ENCODE measurements at places on chromosomes 7 and 10. TPM values are rescaled to one million over a fixed set of nuclear protein-coding genes. Genes with fewer than 3 reads are reported as not detected.

ZNF853 gene
- 7.0 TPM for total RNA-seq

CLRN3 gene
- not detected for total RNA-seq

LRMDA gene
- 2.7 TPM for total RNA-seq

CAV1 gene
- total RNA-seq = 65.3 TPM

LIPN gene
- total RNA-seq = not detected

GRCh38 chr10:15200626-15201025 is 32.1 kb upstream of the NMT2 start:
- H3K4me1 ChIP-seq = no peaks in the 10 kb centered on the region
- DNase-seq = no peak
- no peaks in the 10 kb centered on the region for H3K27me3 ChIP-seq

DNA sequence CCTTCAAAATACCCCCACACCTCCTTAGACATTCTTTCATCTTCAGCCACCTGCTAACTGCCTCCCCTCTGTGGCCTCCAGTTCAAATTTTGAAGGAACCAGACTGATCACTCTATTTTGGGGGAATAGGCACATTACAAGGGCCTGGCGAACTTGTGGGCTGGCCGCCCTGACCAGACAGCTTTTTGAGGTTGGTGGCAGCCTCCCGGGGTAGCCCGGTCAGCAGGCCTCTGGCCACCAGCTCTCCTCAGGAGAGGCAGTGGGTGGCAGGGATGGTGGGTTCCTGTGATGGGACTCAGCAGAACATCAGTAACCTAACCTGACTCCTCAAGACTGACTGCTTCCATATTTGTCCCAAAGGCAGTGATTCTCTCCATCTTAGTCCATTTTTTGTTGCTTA is 17.4 kb upstream of the EEPD1 start:
- DNase-seq = no peak
- H3K4me1 ChIP-seq = peaks cover 16% of the 10 kb centered on the region

DNA sequence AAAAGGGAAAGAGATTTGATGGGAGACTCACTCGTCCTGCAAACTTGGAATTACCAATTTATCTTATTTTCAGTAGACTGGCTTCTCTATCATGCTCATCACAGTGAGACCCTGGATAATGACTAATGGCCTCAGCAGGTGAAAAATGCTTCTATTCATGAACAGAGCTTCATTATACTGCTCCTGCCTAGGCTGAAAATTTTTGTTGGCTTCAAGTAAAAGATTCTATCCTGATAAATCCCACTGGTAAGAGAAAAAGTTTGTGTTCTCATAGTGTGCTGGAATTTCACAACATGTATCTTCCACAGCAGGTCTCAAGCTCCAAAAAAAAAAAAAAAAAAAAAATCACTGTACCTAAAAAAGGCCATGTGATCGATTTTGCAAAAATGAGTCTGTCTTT is 329.3 kb upstream of the FZD8 start:
- H3K27me3 ChIP-seq = no peaks in the 10 kb centered on the region
- no peaks in the 10 kb centered on the region for H3K36me3 ChIP-seq
- H3K4me1 ChIP-seq = no peaks in the 10 kb centered on the region
- no peak for DNase-seq

DNA sequence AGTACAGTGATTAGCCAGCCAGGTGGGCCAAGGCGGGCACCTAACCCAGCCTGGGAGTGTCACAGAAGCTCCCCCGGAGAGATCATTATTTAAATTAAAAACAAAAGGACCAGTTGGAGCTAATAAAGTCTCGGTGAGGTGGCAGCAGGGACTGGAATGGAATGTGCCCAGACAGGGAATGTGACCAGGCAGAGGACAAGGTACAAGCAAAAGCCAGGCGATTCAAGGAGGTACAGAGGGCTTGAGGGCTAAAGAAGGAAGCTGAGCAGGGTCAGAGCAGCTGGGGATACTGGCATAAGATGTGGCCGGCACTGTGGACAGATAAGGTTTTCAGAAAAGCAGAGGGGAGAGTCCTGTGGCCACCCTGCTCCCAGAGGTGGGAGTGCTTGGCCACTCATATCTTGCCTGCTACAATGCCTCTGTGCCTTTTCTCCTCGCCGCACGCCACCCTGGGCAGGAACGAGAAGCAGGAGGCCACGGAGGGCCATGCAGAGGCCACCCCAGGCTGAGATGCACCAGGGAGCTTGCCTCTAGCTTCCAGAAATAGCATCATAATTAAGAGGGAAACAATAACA is 13.2 kb downstream of the TMEM273 start:
- no peaks in the 10 kb centered on the region for H3K4me1 ChIP-seq
- no peaks in the 10 kb centered on the region for H3K36me3 ChIP-seq
- no peak overlapping the region for H3K4me3 ChIP-seq
- no peak overlapping the region for H3K27ac ChIP-seq

DNA sequence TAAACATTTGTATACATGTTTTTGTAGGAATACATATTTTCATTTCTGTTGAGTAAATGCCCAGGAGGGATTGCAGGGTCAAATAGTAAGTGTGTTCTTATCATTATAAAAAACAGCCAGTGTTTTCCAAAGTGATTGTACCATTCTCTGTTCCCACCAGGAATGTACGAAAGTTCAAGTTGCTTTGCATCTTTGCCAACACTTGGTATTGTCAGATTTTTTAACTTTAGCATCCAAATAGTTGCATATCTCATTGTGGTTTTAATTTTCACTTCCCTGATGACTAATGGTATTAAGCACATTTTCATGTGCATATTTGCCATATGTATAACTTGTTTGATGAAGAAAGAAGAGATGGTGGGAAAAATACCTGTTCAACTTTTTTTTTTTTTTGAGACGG is 213.9 kb downstream of the ZNF365 start:
- H3K27ac ChIP-seq = no peak overlapping the region
- no peak overlapping the region for H3K4me3 ChIP-seq
- H3K27me3 ChIP-seq = no peaks in the 10 kb centered on the region
- no peak for DNase-seq

- DNase-seq = peak; percentile 81
- no peaks in the 10 kb centered on the region for H3K4me1 ChIP-seq
- H3K4me3 ChIP-seq = peak overlapping the region; percentile 26
- H3K27me3 ChIP-seq = no peaks in the 10 kb centered on the region
Observed at GRCh38 chr10:47165711-47166404, 134.1 kb upstream of the GDF10 start.

- peaks cover 6% of the 10 kb centered on the region for H3K4me1 ChIP-seq
- DNase-seq = no peak
- peaks cover 23% of the 10 kb centered on the region for H3K27me3 ChIP-seq
- no peaks in the 10 kb centered on the region for H3K36me3 ChIP-seq
Observed at GRCh38 chr10:80139265-80139664, 6.7 kb downstream of the PLAC9 start.

GSTO2 gene
- total RNA-seq = 1.4 TPM

- no peaks in the 10 kb centered on the region for H3K27me3 ChIP-seq
- no peak overlapping the region for H3K4me3 ChIP-seq
- H3K4me1 ChIP-seq = no peaks in the 10 kb centered on the region
Observed at GRCh38 chr7:108078211-108078673, 51.9 kb downstream of the LAMB4 start.

DNA sequence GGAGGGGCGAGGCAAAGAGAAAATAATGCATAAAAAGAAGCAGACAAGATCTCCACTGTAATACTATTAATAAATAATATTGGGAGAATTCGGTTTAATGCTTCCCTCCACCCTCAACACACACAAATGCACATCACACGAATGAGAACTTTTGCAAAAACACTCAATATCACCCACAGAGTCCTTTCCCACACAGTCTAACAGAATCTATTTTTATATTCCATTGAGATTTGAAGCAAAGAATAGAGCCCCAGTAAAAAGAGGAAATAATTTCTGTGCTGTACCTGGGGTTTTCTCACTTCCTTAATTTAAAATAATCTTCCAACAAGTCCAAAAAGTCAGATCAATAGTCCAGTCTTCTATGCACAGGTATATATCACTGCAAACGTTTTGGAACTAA is 17.0 kb downstream of the PIK3AP1 start:
- H3K27ac ChIP-seq = no peak overlapping the region
- H3K36me3 ChIP-seq = no peaks in the 10 kb centered on the region
- no peaks in the 10 kb centered on the region for H3K4me1 ChIP-seq
- H3K4me3 ChIP-seq = no peak overlapping the region
- DNase-seq = no peak
- no peaks in the 10 kb centered on the region for H3K27me3 ChIP-seq

C10orf67 gene
- total RNA-seq = 0.67 TPM

PIK3CG gene
- 1.1 TPM for total RNA-seq

DNA sequence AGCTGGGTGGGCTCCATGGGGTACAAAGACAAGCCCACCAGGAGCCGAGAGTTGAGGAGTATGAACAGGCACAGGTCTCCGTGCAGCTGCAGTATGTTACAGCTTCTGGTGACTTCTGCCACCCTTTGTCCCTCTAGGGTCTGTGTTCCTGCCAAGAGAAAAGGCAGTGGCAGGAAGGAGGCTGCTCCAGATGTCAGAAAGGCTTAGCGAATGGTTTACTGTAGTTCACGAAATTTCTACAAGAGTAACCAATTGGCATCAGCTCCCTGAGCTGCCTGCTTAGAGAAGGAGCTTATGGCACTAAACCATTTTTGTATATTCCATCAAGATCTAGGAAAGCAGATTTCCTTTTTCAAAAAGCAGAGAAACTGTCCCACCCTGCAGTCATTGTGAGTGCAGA is 48.2 kb upstream of the TMEM72 start:
- H3K27ac ChIP-seq = no peak overlapping the region
- H3K4me3 ChIP-seq = no peak overlapping the region
- no peaks in the 10 kb centered on the region for H3K4me1 ChIP-seq

DNA sequence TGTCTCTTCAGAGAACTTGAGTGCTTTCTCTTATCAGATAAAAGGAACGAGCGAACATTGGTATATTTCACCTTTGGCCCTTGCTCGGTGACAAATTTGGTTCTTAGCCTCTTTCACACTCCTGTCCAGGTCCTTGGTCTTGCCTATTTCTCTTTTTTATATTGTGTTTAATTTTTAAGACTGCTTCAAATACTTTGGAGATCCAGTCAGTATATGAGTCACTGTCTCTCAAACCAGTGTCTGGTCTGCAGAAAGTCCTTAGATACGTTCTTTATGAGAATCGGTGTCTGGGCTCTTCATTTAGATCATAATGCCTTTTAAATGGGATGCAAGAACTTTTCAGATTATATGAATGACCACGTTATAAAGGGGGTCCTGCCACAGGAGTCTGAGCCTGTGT is 55.0 kb downstream of the PIK3AP1 start:
- no peaks in the 10 kb centered on the region for H3K4me1 ChIP-seq
- no peaks in the 10 kb centered on the region for H3K27me3 ChIP-seq
- H3K27ac ChIP-seq = no peak overlapping the region
- no peaks in the 10 kb centered on the region for H3K36me3 ChIP-seq
- H3K4me3 ChIP-seq = no peak overlapping the region

DNA sequence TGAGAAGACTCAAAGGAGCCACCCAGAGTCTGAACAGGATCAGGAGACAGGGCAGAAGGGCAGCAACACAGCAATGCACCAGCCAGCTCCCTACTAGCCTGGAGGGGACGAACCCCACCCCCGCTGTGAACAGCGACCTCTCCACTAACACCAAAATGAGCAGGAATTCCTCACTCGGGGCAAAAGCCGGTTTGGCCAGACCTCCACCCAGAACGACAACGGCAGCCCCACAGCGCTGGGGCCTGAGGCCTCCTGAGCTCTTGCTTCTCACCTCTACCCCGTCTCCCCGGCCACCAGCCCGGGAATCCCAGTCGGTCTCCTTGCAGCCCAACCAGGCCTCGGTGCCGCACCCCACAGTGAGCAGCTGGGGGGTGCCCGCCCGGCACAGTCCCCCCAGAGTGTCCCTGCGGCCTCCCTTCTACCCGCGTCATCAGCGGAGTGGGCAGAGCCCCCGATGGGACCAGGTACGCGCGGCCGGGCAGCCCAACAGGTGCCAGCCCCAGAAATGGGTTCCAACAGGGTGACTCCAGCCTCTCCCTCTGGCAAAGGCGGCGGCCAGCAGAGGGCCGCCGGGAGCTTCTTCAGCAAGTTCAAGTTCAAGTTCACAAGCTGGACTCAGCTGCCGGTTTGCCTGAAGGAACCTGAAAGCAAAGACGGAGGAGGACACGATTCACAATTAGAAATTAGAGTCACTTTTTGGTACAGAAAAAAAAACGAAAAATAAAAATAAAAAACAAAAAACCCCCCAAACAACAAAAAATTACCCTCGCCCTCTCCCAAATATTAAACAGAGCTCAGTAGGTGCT is 129.0 kb downstream of the MARCHF5 start:
- peaks cover 3% of the 10 kb centered on the region for H3K4me1 ChIP-seq
- no peak overlapping the region for H3K27ac ChIP-seq
- peak overlapping the region; percentile 57 for H3K4me3 ChIP-seq
- no peaks in the 10 kb centered on the region for H3K27me3 ChIP-seq
- DNase-seq = peak; percentile 41

C7orf25 gene
- 1.3 TPM for total RNA-seq

DNA sequence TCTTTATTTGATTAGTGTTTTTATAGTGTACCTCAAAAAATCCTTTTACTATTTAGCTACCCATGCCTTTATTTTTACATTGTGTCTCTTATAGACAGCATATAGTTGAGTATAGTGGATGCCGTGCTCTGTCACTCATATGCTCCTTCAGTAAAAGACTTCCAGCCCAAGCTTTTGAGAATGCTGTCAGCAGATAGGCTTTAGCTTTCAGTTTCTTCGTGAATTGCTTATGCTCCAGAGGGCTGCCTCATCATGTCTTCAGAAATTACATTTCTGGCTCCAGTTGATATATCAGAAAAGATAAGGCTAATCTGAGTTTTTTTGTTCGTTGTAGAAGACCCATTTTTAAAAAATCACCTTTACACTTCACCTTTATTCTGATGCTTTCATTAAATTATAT is 332.0 kb downstream of the NXPH1 start:
- no peak overlapping the region for H3K27ac ChIP-seq
- H3K4me3 ChIP-seq = no peak overlapping the region
- no peaks in the 10 kb centered on the region for H3K36me3 ChIP-seq

GRCh38 chr10:1290071-1290471 is 233.9 kb downstream of the WDR37 start:
- no peak overlapping the region for H3K4me3 ChIP-seq
- no peaks in the 10 kb centered on the region for H3K36me3 ChIP-seq
- peaks cover 3% of the 10 kb centered on the region for H3K27me3 ChIP-seq
- no peaks in the 10 kb centered on the region for H3K4me1 ChIP-seq

DNA sequence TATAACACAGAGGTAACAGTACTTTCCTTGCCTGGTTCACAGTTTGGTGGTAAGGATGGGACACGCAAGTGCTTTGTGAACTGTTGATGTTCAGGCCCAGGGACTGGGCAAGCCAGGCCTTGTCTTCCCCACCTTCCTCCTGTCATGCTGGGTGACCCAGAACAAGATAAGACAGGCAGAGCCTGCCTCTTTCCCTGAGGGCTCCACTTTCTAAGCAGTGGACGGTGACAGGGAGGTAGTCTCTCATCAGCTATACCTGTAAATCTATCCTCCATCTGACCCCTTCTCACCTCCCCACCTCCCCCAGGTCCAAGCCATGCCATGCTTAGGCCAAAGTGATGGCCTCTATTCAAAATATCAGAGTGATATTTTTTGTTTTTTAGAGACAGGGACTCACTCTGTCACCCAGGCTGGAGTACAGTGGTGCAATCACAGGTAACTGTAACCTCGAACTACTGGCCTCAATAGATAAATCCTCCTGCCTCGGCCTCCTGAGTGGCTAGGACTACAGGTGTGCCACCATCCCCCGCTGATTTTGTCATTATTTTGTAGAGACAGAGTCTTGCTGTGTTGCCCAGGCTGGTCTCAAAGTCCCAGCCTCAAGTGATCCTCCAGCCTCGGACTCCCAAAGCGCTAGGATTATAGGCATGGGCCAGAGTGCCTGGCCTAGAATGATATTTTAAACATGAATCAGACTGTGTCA is 42.8 kb downstream of the PDLIM1 start:
- no peak for DNase-seq
- peak overlapping the region; percentile 59 for H3K27ac ChIP-seq
- no peaks in the 10 kb centered on the region for H3K36me3 ChIP-seq
- no peak overlapping the region for H3K4me3 ChIP-seq
- H3K27me3 ChIP-seq = no peaks in the 10 kb centered on the region
- peaks cover 53% of the 10 kb centered on the region for H3K4me1 ChIP-seq

IL2RA gene
- 1.8 TPM for total RNA-seq

GRCh38 chr10:11140963-11141362 is 123.3 kb downstream of the CELF2 start:
- peaks cover 18% of the 10 kb centered on the region for H3K4me1 ChIP-seq
- no peak for DNase-seq
- no peak overlapping the region for H3K4me3 ChIP-seq

All from psoas muscle (tissue), 8 donors.